ENCODE measurements at places on chromosomes 13 and 19. TPM values are rescaled to one million over a fixed set of nuclear protein-coding genes. Genes with fewer than 3 reads are reported as not detected.

DNA sequence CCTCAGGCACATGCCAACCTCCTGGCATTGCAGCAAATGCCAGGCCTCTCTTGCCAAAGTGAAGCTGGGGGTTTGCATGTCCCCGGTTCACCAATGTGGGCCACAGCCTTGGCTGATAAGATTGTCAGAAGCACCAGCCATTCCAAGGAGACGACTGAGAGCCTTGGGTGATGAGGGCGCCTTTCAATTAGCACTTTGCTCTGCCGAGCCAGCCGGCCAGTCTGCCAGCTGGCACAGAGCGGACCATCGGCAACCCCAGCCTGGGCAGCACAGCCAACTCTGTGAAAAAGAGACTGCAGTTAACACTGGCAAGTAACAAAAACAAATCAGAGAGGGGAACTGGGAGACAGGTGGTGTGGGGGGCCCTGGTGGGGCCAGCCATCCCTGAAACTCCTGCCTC is 67.3 kb downstream of the EFNB2 start:
- no peak overlapping the region for H3K27ac ChIP-seq
- no peak for DNase-seq
- H3K4me1 ChIP-seq: no peaks in the 10 kb centered on the region

GRCh38 chr13:24252136-24252535 is 57.2 kb upstream of the C1QTNF9 start:
- no peak overlapping the region for H3K27ac ChIP-seq
- peak overlapping the region; percentile 43 for H3K4me3 ChIP-seq
- no peak for DNase-seq
- peaks cover 23% of the 10 kb centered on the region for H3K36me3 ChIP-seq

DNA sequence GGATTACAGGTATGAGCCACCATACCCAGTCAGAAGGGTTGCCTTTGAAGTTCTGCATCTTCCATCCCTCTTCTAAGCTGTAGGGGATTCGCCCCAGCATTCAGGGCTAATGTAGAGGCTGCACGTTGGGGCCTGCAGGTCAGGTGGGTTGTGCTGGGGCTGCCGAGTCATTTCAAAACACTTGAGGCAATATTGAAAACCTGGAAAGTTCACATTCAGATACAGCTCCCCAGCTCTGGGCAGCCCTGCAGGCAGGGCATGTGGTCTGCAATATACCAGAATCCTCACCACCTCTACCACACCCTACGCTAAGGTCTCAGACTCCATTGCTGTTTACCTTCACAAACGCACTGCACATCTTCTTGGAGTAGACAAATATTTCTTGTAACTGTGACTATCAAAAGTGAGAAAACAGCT is 24.6 kb downstream of the CCNE1 start:
- H3K27me3 ChIP-seq: peaks cover 13% of the 10 kb centered on the region
- no peak overlapping the region for H3K4me3 ChIP-seq
- no peaks in the 10 kb centered on the region for H3K4me1 ChIP-seq
- DNase-seq: no peak

DNA sequence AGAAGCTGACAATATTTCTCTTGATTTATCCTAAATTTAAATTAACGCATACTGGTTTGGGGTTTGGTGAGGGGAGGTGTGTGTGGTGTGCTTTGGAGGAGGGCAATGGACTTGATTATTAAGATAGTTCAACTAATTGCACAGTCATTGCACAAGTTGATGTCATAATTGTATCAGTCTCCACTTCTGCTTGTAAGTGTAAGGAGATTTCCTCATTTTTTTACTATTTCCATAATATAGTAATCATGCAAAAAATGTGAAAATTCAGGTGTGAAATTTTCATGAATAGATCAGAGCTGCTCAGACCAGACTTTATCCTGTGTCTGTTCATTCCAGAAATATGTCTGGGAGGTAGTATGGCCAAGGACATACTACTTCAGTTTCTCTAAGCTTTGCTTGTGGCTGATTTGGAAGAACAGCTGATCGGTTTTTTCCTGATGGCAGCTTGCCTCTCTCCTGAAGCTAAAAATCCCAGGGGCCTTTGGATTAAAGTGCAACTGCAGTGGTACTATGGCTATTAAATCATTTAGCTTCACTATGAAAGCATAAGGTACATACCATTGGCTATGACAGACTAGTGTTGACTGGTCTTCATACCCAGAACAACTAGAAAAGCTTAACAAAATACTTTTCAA is 201.8 kb upstream of the MIR17HG start:
- no peak overlapping the region for H3K4me3 ChIP-seq
- no peak overlapping the region for H3K27ac ChIP-seq
- DNase-seq: no peak
- H3K36me3 ChIP-seq: no peaks in the 10 kb centered on the region

DNA sequence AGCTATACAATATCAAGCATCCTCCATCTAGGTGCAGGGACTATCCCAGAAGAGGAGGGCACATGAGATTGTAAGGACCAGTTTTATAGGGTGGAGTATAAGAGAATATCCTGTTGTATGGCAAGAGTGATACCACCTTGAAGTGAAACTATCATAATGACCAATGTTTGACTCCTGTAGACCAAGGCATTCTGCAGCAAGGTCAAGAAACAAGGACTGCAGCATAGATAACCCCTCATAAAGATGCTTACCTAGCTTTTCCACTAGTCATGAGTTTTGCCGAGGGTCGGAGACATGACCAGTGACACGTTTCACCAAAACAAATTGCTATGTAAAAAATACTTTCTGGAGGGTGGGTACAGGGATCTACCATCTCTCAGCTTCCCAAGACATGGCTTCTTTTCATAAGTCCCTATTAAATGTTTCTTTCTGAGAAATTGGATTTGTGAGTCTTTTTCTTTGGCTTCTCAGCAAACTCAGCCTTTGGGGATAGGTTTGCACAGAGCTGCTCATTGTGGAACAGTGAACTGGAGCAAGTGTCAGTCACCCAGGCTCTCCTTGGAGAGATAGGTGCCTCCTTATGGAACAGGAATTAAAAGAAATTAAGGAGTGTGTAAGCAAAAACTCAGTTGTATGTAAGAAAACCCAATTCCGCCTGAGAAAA is 28.2 kb upstream of the CYSLTR2 start:
- peaks cover 20% of the 10 kb centered on the region for H3K4me1 ChIP-seq
- H3K27me3 ChIP-seq: no peaks in the 10 kb centered on the region
- no peak overlapping the region for H3K27ac ChIP-seq
- no peak for DNase-seq
- H3K4me3 ChIP-seq: no peak overlapping the region
- no peaks in the 10 kb centered on the region for H3K36me3 ChIP-seq

IGFL1 gene
- not detected for total RNA-seq

GRCh38 chr13:35697186-35697730 is 220.8 kb upstream of the MAB21L1 start:
- no peaks in the 10 kb centered on the region for H3K36me3 ChIP-seq
- DNase-seq: no peak
- no peaks in the 10 kb centered on the region for H3K4me1 ChIP-seq
- H3K27ac ChIP-seq: no peak overlapping the region
- no peak overlapping the region for H3K4me3 ChIP-seq
- H3K27me3 ChIP-seq: no peaks in the 10 kb centered on the region

DNA sequence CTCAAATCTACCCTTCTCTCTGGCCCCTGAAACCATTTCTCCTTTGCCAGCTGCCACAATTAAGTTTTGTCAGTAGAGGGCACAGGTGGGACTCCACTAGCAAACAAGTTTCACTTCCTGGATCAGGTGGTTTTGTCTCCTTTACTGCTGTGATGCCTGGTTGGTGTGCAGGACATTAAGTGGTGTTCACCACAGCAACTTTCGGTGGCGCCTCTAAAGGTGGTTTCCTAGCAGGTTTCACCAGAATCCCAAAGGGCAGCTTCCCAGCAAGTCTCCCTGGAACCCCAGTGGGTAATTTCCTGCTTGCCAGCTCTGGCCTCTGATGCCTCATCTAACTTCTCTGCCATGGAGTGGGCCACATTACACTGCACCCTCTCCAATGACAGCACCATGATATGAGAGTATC is 16.6 kb downstream of the MED4 start:
- no peak overlapping the region for H3K27ac ChIP-seq
- peaks cover 99% of the 10 kb centered on the region for H3K36me3 ChIP-seq
- H3K4me1 ChIP-seq: no peaks in the 10 kb centered on the region
- no peak overlapping the region for H3K4me3 ChIP-seq

Data from lower lobe of right lung (tissue), 2 donors.